ENCODE measurements at places on chromosomes 13 and 19.

GRCh38 chr13:108987944-108988343, 358.5 kb downstream of the MYO16 start:
- no peak for DNase-seq

DNA sequence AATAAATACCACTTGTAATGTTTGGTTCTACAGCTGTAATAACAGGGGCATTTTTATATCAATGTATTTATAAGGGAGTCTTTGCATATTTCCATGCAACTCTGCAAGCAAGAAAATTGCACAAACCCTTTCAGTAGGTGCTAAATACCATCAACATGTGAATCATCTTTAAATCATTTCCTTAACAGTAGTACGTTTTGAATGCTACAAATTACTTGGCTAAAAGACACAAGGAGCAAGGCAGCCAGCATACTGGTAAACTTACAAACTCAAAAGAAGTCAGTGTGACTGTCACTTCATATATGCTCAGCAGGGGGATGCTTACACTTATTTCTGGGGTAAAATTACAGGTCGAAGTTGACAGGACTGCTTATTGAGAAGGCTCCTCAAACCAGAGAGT, 402.4 kb downstream of the EFNB2 start:
- no peak for DNase-seq

- DNase-seq, result peak; percentile 6
These were observed 10.6 kb downstream of the ABHD17A start for GRCh38 chr19:1874554-1875185.

DNA sequence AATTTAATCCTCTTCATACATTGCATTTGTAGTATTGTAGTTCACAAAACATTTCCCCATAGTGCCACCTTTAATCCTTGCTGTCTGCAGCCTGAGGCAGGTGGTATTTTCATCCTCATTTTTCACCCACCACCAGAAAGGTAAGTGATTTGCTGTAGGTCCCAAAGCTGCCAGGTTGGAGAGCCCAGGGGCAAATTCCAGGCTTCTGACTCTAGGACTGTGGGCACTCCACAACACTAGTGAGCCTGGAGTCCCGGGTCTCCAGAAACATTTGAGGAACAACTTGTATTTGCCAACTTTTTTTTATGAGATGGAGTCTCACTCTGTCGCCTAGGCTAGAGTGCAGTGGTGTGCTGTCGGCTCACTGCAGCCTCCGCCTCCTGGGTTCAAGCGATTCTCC, 6.2 kb downstream of the ILF3 start:
- DNase-seq, result no peak

DNA sequence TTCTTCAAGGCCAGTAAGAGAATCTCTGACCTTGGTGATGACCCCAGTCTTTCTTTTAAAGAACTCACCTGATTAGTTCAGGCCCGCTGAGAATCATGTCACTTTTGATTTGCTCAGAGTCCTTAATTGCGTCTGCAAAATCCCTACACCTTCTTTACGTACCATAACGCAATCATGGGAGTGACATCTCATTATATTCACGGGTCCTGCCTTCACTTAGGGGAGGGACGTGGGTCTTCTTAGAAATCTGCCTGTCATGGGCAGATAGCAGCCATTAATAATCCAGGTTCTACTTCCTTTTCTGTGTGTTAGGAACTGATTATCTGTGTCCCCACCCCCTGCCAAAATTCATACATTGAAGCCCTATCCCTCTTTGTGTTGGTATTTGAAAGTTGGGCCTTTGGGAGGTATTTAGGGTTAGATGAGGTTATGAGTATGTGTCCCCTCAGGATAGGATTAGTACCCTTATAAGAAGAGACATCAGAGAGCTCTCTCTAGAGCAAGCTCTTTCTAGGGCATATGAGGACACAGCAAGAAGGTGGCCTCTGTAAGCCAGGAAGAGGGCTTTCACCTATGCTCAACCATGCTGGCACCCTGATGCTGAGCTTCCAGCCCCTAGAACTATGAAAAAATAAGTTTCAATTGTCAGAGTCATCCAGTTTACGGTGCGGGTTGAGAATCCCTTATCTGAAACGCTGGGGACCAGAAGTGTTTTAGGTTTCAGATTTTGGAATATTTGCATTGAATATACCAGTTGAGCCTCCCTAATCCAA, 9.9 kb downstream of the TPP2 start:
- no peak for DNase-seq

DNA sequence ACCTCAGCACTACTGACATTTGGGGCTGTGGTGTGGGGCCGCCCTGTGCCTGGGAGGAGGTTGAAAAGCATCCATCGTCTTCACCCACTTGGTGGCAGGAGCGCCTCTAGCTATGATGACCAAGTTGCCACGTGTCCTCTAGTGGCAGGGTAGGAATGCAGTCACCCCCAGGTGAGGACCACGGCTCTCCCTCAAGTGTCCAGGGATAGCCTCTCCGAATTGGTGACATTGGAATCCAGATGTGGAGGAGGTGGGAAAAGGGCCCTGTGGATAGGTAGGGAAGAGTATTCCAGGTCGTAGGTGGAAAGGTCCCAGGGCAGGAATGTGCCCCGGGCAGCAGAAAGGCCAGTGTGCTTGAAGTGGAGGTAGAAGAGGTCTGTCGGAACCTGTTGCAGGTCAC, 37.6 kb downstream of the ARHGEF18 start:
- DNase-seq, result no peak

DNA sequence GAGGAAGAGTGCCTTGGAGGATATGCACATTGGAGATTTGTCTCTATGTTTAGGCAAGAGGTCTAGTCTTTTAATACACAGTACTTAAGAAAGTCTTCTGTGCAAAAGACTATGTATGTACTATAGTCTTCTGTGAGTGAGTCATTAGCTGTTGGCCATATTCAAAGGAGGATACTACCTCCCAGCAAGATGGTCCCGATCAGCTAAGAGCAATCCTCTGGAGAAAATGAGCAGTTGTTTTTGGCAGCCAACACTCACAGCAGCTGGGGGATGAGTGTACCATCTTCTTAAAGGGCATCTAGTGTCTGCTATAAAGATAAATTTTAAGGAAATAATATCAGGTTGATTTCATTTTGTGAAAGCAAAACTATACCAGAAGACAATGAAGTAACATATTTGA, 487.8 kb downstream of the KCTD12 start:
- DNase-seq, result no peak

DNA sequence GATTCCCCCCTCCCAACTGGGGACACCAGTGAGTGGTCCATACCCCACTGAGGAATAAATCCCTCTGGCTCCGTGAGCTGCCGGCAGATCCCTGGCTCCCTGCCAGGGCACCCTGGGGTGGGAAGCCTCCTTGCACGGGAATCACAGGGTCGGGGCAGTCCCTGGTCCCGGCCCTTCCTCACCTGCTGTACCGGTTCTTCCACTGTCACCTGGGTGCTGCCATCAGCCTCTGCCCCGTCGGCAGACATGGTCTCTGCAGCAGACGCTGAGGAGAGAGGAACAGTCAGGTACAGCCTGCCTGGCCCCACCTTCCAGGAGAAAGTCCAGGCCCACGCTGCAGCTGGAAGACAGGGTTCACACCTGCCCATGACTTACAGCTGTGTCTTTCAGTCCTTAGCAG, 6.3 kb downstream of the PLIN3 start:
- no peak for DNase-seq

GRCh38 chr13:19345158-19345557, 163.5 kb upstream of the TUBA3C start:
- no peak for DNase-seq

DNA sequence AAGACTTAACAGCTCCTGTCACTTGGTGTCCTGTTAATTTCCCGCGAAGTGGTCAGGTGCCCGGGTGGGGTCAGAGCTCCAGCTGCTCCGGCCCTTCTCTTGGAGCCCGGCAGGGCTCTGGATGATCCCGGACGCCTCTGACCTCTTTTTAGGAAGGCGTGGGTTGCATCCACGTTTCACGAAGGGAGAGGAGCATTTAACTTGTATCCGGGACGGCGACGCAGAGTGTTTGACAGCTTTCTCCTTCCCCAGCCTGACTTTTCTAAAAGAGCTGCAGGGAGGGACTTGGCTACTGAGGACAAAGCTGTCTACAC, 656 bp downstream of the ZNF155 start:
- DNase-seq, result no peak

DNA sequence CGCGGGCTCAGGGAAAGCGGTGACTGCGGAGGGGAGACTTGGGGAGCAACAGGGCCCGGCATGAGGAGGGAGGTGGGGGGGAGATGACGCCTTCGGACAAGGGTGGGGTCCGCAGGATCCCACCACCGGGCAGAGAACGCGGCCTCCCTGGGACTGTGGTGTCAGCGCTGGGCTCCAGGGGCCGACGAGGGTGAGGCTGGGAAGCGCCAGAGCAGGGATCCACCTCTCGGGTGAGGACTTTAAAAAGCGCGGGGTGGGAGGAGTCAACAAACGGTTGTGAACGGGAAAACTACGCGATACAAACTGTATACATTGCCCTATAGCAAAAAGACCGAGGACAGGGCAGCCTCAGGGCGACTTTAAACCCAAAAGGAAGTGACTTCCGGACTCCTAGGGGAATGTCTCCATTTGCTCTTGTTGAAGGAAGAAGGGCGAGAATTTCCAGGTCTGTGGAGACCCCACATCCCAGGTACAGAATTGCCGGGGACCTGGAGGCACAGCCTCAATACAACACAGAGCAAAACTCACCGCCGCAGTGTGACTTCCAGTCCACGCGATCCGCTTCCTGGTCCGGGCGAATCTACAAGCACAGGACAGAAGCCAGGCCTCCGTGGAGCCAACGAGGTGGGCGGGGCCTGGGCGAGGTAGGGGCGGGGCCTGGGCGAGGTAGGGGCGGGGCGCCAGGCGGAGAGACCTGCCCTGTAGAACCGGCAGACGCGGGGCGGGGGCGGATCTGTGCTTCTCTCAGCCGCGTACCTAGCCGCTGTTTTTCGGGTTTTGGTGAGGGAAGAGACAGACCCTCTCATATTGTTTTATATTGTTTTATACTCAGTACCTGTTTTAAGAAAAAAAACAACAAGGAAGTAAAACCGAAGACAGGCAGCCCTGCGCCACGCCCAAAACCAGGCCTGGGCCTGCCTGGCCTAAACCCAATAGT, at the start of gene ZNF888:
Gene ZNF888, minus strand, starts transcription at position 588 of the 937 bp plus-strand sequence. CDS start 5,555 bp downstream, outside the sequence.
- no peak for DNase-seq

DNA sequence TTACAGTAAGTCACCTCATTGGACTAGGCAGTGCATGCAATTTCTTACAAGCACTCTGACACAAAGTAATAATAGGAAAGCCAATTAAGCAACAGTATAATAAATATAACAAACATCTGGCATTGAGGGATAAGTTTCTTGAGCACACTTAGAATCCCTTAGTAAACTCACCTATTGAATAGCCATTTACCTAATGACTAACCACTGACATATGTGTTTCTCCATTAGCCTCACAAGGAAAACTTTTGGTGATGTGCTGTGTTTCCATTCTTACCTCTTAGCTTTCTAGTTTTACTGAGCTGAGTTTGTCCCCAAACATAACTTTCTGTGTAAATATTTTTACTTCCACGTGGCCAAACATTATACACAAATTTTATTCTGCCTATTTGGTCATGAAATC, 47.4 kb upstream of the PCDH9 start:
- DNase-seq, result no peak
